ENCODE measurements at places on chromosomes 16 and 17.

DNA sequence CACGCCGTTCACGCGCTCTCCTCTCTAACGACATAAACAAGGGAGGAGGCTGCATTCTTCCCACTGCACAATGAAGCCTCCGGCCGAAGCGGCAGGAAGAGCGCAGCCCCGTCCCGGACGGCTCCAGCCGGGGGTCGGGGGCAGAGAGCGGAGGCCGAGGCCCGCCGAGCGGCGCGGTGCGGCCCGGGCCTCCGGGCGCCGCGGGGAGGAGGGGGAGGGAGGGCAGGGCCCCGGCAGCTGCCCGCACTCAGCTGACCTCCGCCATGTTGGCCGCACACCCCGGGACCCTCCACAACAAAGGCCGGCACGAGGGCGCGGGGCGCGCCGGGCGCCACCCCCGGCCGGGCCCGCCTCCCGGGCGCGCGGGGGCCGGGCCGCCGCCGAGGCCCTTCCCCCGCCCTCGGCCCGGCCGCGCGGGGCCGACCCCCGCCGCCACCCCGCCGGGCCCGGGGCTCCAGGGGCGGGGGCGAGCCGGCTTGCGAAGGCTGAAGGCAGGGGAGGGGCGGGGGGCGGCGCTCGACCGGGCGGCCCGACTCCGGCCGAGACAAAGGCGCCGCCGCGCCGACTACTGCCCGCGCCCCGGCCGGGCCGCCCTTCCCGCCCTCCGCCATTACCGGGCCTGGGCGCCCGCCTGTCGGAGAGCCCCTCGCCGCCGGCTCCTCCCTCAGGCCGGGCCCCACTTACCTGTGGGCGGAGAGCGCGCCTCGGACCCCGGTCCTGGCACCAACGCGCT is 527 bp downstream of the SIAH1 start:
- no peak for DNase-seq

GRCh38 chr17:82225368-82226029 is 3.3 kb upstream of the SLC16A3 start:
- no peak for DNase-seq

GRCh38 chr16:1828645-1829410 is 1.8 kb downstream of the FAHD1 start:
- no peak for DNase-seq

- DNase-seq, result no peak
Observed at GRCh38 chr16:65002265-65002664, 119.6 kb downstream of the CDH11 start.

DNA sequence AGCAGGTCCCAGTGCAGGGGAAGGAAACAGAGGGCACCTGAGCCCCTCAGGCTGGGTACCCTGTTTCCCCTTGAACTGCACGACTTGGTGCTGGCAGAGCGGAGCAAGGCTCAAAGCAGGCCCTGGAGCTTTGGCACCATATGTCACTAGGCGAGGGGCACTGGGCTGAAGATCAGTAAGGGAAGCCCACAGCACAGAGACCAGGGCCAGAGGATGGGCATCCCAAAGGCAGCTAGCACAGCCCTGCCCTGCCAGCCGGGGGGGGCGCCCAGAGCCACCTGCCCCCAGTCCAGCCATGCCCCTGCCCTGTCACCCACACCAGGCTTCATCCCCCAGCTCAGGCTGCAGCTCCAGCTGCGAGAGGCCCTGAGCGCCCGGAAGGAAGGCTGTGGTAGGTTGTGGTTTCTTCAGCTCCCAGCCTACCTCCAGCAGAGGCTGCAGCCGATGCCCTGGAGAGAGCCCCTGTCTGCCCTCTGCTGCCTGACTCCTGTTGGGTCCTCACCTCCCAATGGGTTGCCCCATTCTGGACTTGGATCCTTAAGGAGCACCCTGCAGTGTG is 10.9 kb downstream of the NHERF1 start:
- DNase-seq, result no peak

- no peak for DNase-seq
Observed at GRCh38 chr17:74827800-74828199, 31.9 kb downstream of the GRIN2C start.

DNA sequence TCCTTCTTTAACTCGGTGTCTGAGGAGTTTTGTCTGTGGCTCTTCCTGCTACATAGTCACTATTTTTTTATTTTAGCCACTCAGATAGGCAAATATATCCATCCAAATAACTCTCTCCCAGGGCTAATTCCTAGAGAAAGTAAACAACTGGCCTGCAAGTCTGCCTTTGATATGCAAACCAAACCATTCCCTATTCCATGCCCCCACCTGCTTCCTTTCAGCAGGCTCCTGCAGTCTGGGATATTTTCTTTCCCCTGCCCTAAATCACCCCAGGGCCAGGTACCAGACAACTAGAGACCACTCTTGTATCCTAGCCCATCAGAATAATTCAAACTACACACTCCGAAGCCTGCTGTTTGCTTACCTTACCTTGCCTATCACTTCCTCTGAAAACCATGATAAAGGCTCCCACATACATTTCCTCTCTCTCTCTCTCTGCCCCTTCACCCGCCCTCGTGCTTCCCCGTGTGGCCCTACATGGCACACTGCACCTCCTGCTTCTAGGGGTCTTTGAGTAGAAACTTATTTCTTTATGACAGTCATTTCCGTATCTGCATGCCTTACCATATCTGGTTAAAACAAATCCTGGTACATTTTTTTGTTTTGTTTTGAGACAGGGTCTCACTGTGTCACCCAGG is 8.3 kb downstream of the CD300H start:
- DNase-seq, result no peak

DNA sequence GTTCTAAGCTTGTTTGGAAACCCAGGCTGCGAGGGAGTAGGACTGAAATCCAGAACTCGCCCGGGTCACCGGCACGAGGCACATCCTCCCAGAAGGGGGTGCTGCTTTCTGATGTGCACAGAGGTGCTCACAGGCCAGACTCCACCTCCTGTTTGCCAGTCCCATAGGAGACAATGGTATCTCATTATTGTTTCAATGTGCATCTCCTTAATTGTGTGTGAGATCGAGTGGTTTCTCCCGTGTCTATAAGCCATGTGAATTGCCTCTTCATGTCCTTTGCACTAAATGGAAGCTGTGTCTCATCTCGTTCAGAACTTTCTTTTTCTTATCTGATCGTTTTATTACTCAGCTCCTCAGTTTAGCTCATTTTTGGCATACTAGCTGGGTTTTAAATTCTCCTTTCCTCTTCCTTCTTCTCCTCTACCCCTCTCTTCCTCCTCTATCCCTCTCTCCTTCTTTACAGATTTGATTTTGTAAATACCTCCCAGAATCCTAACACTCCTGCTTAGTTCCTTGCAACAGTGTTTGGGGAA is 32.1 kb upstream of the PRKCB start:
- peak; percentile 48 for DNase-seq

GRCh38 chr16:84362471-84362941 is 5.8 kb upstream of the ATP2C2 start:
- peak; percentile 27 for DNase-seq

DNA sequence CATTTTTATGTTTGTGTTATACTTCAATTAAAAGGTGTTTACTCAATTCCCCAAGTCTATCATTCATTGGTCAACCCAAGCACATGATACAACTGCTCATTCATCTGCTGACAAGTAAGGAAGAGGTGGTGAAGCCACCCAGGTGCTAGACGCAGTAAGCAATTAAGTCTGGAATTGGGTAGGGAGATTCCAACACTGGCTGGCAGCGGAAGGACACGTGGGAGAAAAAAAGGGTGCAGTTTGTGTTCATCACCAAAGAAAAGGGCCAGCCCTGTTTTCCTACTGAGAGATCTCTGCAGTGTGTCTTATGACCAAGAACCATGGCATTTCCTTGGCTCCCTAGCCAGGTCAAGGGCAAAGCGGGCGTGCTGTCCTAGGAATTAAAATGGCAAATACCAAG is 11.8 kb upstream of the ZNF23 start:
- DNase-seq, result no peak

DNA sequence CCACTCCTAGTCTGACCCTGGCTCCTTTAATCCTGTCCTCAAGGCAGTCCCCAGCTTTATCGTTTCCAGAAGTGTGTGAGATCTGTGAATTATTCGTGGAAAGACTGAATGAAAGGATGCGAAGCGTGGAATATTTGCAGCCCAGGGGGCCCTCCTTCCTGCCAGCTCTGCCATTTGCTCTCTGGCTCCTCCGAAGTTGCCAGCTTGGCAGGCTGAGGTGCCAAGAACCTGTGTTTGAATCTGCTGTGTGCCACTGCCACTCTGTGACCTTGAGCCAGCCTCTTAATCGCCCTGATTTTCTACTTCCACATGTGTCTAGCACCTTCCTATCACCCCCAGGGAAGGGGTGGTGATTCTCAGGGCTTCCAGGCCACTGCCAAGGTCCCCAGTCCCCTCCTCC is 10.8 kb downstream of the TBKBP1 start:
- DNase-seq, result no peak

DNA sequence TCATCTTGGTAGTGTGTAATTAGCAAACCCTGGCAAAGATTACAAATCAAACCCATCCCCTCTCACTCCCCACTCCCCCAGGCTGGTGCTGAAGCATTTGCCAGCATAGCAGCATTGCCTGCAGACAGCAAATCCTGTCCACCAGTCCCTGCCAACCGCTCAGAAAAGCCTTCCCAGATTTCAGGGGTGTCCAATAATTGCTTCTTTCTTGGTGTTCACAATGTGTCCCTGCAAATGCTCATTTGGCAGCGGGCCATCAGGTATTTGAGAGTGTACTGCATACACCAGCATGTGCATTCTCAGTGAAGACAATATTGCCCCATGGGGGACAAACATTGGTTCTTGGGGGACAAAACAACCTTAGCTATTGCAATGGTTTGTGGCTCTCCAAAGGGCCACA is 28.2 kb downstream of the ORC6 start:
- no peak for DNase-seq

- DNase-seq, result no peak
Observed at GRCh38 chr17:75508931-75509361, 6.4 kb downstream of the CASKIN2 start.

Data from hippocampal formation (tissue), 2 donors.